ENCODE measurements at places on chromosomes 5 and 9.
A peak's percentile ranks its signal among the peaks of the same experiment; 100 is the strongest.

DNA sequence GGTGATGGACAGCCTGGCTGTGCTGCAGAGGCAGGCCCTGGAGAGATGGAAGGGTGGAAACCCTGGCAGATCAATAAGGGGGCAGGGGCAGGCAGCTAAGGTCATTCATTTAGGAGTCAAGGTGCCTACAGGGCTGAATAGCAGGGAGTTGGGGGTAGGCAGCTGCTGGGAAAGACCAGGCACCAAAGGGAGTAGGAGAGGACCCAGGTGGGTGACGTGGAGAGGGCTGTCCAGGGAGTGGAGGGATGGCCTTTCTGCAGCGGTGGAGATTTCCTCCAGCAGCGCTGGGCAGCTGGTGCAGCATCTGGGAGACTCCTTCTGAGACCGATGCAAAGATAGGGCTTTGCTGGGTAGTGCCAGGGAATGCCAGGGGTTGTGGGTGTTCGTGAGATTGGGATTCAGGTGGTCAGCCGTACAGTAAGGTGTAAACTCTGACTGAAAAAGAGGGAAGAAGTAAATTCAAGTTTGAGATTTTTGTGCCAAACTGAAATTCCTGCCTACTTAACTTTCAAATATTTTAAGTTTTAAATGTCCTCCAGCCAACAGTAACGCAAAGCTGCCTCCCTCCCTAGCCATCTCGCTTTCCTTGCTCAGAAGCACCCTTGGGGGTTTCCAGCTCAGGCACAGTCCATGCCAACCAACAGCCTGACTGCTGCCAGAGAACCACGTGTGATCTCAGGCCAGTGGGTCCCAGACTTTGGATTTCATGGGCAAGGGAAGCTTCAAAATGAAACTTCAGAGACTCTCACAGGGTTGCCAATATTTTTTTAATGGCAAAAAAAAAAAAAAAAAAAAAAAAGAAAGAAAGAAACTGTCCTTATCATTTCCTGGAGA is 18.6 kb upstream of the ANGPTL2 start:
- DNase-seq, result no peak

GRCh38 chr9:133612816-133613215 is 3.6 kb upstream of the FAM163B start:
- no peak for DNase-seq

- no peak for DNase-seq
Observed at GRCh38 chr9:133591985-133592384, 17.2 kb downstream of the FAM163B start.

DNA sequence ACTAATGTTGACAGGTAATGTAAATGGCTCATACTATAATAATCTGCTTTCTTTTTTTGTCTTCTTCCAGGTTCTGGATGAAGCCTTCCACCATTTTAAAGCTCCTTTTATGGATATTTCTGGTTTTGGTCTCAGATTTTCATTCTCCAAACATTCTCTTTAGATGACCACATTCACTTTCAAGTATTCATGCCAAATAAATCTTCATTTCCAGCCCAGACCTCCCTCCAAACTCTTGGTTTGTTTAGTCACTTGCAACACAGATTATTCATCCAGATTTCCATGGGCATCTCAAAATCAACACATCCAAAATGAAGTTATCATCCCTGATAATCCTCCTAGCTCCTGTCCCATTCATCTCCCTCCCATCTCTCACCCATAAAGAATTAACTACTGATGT is 40.3 kb upstream of the SVEP1 start:
- peak; percentile 42 for DNase-seq

GRCh38 chr5:51599587-51599986 is 216.3 kb downstream of the ISL1 start:
- no peak for DNase-seq

Data from fibroblast of pulmonary artery (primary cell).